ENCODE measurements at places on chromosomes 2 and 18.

DNA sequence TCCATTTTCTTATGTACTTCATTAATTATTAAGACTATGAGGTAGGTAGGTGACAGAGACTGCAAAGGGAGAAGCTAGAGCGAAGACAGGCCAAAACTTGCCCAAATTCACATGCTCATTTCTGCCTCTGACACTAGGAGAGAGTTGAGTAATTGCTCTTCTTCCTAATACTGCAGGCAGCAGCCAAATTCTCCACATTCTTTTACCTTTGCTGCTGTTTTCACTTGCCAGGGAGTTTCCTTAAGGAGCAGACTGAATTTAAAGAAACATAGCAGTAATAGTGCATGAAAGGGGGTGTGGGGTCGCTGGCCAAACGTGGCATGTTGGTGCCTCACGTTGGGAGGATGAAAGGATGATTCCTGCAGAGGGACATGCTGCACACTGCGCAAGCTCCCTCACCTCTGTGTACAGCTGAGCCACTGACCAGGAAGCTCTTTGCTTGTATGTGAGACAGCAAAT is 12.3 kb downstream of the CRIM1 start:
- DNase-seq, result no peak

DNA sequence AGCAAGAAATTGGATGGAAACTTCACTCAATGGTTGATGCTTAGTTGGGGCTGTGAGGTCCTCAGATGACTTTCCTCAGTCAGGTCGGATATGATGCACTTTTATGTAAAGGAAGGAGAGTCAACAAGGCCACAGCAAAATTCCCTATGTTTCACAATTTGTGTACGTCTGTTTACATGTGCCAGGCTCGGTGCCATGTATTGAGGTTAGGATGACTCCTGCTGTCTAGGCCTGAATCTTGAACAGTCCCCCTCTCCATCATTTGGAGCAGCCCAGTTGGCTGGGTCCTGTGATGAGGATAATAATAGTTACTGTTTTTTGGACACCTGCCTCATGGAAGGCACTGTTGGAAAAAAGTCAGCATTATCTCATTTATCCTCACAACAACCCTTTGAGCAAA is 43.1 kb downstream of the VSNL1 start:
- DNase-seq, result no peak

DNA sequence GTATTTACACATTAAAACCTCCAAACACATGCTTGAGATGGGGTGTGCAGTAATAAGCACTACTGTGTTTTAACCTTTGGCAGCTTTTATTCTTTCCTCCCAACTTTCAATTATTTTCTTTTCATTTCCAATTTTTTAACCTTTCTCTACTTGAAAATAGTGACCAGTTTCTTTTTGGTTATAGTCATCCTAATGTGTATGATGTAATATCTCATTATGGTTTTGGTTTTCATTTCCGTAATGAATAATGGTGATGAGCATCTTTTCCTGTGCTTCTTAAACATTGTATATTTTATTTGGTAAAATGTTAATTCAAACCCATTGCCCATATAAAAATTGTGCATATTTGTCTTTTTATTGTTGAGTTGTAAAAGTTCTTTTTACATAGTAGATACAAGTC is 103.5 kb downstream of the BMPR2 start:
- no peak for DNase-seq

DNA sequence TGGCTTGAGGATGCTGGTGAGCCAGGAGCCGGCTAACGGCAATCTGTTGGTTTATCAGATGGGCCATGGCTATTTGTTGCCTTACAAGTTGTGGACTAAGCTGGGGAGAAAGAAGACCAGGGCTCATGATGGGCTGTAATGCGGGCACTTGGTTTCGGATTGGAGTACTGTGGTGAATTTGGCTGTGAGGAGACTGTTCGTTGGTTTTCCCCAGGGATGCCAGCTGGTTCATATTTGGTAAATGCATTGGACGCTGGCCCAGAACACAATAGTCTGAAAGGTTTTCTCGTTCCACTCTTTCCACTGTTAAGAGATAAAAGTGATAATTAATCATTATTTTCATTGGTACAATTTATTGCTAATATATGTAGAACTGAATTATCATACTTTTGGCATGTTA is 108.9 kb downstream of the SATB2 start:
- no peak for DNase-seq
